ENCODE measurements at places on chromosomes 1 and 21.

- peak; percentile 22 for DNase-seq
These were observed 4.8 kb downstream of the TCHH start for GRCh38 chr1:152110365-152110859.

DNA sequence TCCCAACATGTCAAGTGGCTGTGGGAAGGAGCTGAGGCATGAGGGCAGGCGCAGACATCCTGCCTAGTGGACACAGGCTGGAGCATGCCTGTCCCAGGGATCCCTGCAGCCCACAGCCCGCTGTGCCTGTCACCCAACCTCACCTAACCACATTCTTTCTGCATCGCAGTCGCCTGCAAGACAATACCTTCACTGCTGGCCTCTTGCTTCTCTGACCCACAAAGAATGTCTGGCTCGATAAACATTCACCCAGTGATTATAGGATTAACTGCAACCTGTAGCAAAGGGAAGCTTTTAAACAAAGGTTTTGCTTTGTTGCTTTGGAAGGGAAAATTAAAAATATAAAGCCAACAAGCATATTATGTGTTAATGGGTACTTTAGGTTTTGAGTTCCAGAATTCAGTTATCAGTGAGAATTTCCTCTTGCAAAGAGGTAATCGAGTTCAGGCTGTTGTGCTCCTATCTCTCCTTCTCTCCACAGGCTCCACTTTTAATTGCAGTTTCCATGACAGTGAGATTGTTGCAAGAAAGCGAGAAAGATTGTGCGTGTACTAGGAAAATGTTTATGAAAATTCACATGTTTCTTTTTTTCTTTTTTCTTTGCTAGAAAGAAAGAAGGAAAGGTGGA lies 40.0 kb upstream of the ZNF648 start:
- no peak for DNase-seq

GRCh38 chr1:109027841-109028240 lies 14.1 kb downstream of the WDR47 start:
- DNase-seq = no peak

DNA sequence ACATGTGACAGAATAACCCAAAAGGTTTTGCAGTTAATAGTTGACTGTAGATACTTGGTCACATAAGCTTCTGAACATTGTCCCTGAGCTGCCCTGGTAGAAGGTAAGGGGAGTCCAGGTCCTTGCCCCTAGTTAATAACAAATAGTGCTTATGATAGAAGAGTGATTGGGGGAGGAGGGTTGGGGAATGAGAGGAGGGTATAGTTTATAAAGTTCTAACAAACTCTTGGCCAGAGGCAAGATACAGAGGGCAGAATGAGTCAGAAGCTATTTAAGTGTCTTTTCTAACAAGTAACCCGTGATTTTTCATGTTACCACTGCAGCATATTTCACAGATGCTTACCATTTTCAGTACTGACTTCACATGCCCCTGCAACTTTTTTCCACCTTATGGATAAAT lies 26.7 kb upstream of the MYOCOS start:
- no peak for DNase-seq

- no peak for DNase-seq
These were observed 9.1 kb downstream of the INAVA start for GRCh38 chr1:200903793-200904192.

DNA sequence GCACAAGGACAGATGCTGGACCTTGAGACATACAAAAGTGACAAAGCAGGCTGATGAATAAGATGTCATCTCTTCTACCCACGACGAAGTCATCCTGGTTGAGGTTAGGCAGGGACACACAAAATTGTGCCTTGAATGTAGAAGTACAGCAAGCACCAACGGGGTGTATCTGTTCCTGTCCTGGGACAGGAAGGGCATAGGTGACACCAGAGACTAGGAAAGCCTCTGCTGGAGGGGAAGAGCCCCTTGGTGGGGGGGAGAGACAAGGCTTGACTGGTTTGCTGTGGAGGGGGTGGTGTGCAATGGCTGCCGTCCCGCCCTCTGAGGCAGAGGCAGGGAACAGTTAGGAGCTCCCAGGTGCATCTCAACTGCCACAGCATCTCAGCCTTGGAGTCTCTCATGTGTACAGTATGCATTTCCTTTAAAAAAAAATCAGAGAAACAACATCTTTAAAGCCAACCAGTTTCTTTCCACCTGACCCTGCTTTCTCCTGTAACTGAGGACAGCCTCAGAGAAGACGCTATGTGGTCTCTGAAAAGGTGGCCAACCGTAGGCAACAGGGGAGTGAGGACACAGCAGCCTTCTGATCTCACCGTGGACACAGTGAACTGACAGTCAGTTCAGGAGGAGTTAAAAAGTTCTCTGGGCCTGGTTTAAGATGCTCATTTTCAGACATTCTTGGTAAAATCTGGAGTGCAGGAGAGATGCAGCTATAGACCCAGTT lies 17.7 kb upstream of the GFI1 start:
- DNase-seq = no peak

- DNase-seq = no peak
These were observed 148.6 kb downstream of the C1orf21 start for GRCh38 chr1:184535191-184535970.

GRCh38 chr1:5909576-5910275 lies 82.5 kb downstream of the NPHP4 start:
- no peak for DNase-seq

GRCh38 chr1:241406421-241406820 lies 49.4 kb upstream of the RGS7 start:
- no peak for DNase-seq

- DNase-seq = no peak
These were observed 8.8 kb upstream of the CAPN8 start for GRCh38 chr1:223674119-223674890.

- DNase-seq = no peak
These were observed 10.7 kb downstream of the DHRS3 start for GRCh38 chr1:12607263-12607662.

DNA sequence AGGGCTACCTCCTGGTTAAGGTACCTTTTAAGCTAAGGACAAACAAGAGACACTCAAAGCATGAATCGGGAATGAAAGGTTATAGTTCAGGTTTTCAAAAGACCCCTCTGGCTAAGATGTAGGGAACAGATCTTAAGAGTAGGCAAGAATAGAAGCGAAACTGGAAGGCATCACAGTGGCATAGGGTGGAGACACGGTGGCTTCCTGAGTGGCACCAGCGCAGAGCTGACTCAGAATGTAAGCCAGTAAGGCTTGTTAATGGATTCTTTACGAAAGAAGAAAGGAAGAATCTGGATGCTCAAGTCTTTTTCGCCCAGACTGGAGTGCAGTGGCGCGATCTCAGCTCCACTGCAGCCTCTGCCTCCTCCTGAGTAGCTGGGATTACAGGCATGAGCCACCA lies 21.2 kb downstream of the PADI6 start:
- DNase-seq = no peak

DNA sequence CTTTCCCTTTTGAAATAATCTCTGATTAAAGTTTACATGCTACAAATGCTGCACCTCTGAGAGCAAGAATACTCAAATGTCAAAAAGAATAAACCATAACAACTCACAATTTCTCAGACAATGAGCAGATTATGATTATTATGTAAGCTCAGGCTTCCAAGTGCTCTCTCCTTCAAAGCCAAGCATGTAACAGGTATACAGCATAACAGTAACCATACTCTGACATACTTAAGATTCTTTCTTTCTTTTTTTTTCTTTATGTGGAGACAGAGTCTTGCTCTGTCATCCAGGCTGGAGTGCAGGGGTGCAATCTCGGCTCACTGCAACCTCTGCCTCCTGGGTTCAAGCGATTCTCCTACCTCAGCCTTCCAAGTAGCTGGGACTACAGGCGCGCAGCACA lies 155.4 kb downstream of the EIF4G3 start:
- no peak for DNase-seq

DNA sequence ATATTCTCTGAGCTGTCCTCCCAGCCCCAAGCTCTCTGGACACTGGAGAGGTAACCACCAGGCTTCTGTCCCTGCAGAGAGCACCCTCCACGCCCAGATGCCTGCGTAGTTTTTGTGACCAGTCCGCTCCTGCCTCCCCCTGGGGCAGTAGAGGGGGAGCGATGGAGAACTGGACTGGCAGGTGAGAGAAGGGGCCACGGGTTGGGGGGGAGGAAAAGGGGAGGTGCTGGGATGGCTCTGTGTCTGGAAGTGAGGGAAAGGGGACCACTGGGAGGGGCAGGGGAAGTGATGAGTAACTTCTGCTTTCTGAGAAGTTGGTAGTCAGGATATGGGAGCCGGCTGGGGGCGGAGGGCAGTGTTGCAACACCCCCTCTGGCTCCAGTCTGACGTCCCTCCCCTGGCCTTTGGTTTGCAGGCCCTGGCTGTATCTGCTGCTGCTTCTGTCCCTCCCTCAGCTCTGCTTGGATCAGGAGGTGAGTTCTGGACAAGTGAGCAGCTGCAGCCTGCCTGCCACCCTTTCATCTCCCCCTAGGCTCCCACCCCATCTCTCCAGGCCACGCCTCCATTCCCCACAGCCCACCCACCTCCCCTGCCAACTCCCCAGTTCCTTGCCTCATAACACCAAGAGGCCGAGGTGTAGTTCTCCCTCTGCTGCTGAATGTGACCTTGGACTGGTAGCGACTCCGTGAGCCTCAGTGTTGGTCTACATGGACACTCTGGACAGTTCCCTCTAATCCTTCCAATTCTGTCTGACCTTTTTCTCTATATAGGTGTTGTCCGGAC lies 3.1 kb downstream of the ADAMTSL4 start:
- DNase-seq = no peak

DNA sequence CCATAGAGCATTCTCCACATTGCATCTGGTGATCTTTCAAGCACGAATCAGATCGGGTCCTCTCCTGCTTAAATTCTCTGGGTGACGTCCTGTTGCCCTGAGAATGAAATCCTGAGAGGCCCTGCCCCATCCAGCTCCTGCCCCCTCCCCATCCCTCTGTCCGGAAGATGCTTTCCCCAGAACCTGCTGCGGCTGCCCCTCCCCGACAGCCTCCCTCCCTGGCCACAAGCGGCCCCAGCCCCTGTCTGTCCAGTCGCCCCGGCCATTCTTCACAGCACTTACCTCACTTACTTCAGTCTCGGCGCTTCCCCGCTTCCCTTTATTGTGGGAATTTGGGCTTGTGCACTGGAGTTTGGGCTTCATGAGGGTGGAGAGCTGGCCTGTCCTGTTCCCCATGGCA lies 40.3 kb downstream of the TAS1R2 start:
- no peak for DNase-seq

- no peak for DNase-seq
These were observed 933 bp upstream of the FTCD start for GRCh38 chr21:46156378-46156645.

- DNase-seq = no peak
These were observed 9.2 kb downstream of the MX2 start for GRCh38 chr21:41370840-41371684.

GRCh38 chr1:215474940-215475339 lies 92.2 kb upstream of the KCTD3 start:
- no peak for DNase-seq

GRCh38 chr1:24089027-24089742 lies 22.8 kb downstream of the MYOM3 start:
- no peak for DNase-seq

GRCh38 chr1:200836213-200836612 lies 36.6 kb upstream of the GPR25 start:
- no peak for DNase-seq

DNA sequence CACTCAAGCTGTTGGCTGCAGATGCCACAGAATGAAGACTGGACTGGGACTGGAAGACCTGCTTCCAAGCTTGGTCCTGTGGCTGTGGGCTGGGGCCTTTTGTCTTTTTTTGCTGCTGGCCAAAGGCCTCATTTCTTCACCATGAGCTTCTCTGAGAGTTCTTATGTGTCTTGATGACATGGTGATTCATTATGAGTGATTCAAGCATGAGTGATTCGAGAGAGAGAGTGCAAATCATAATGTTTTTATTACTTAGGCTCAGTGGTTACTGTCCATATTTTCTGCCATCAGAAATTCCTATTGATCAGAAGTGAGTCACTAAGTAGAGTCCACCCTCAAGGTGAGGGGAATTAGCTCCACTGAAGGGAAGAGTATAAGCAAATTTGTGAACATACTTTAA lies 94.0 kb downstream of the PCP4 start:
- DNase-seq = no peak

DNA sequence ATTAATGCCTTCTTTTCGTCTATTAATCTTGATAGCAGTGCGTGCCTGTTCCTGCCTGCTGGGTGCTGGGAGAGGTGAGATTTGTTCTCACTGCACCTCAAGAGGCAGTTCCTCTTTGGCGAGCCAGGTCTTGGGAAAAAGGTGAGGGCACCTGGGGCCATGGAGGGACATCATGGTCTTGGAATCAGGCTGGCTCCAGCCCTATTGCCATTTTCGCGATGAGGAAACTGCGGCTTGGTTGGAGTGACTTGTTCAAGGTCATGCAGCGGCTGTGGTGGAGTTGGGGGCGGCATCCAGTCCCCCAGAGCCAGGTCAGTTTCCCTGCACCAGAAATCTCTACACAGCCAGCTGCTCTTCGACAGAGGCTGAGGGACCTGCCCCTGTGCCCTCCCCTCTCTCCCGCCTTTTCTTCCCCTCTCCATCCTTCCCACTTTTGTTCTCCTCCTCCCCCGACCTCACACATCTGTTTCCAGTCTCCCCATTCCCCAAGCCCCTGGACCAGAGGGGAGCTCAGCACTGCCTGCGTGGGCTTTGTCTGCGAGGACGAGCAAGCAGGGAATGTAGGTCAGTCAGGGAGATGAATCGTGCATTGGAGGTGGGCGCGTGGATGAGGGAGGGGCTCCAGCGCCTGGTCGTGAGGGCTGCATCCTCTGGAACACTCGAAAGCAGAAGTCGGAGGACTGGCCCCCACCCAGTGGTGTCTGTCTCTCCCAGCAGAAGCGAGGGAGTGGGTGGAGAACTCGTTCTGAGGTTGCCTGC lies 135.1 kb downstream of the ACTL8 start:
- DNase-seq = no peak

DNA sequence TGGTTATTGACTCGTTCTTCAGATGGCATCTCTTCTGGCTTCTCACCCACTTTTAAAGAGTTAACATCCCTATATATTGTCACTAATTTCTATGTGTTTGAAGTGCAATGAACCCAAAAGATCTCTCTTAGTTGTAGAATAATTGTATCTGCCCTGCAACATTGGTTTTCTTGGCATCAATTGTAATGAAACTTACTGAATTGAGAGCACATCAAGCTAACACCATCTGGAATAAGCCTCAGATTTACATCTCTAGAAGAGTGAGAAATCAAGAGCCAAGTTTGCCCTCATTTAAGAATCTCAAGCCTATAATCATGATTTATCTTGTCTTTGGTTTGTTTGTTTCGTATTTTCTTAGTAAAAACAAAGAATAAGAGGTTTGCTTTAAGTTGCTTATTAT lies 372.6 kb upstream of the LRRC7 start:
- no peak for DNase-seq

- no peak for DNase-seq
These were observed 298.3 kb downstream of the RWDD3 start for GRCh38 chr1:95532335-95532734.

DNA sequence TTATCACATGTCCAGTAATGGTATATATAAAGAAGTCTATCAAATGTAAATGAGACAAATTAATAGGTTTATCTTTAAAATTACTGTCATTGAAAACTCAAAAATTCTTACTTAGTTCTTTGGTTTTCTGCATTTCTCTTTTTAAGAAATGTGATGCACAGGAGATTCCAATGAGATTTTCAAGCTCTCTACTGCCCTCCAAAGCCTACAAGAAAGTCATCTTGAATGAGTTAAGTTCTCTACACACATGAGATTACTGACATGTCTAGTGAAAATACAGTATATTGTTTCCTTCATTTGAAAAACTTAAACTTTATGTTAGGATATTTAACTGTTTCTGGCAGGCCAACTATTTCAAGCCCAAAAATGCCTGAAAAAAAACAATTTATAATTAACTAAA lies 68.8 kb downstream of the ITGB3BP start:
- DNase-seq = no peak

GRCh38 chr1:82057011-82057410 lies 256.3 kb downstream of the ADGRL2 start:
- no peak for DNase-seq

- DNase-seq = no peak
These were observed 10.9 kb downstream of the OR14I1 start for GRCh38 chr1:248691567-248692155.
